RCC 7860 (cell line): ENCODE measurements at places on chromosomes 2 and 18.

- peak; percentile 54 for DNase-seq
Observed at GRCh38 chr2:103161456-103162289, 399.8 kb downstream of the TMEM182 start.

- DNase-seq = no peak
Observed at GRCh38 chr2:12982149-12982584, 265.4 kb downstream of the TRIB2 start.

GRCh38 chr2:95069465-95069864 lies 44.0 kb downstream of the MAL start:
- no peak for DNase-seq

GRCh38 chr18:55256226-55256928 lies 297.1 kb upstream of the CCDC68 start:
- peak; percentile 81 for DNase-seq

DNA sequence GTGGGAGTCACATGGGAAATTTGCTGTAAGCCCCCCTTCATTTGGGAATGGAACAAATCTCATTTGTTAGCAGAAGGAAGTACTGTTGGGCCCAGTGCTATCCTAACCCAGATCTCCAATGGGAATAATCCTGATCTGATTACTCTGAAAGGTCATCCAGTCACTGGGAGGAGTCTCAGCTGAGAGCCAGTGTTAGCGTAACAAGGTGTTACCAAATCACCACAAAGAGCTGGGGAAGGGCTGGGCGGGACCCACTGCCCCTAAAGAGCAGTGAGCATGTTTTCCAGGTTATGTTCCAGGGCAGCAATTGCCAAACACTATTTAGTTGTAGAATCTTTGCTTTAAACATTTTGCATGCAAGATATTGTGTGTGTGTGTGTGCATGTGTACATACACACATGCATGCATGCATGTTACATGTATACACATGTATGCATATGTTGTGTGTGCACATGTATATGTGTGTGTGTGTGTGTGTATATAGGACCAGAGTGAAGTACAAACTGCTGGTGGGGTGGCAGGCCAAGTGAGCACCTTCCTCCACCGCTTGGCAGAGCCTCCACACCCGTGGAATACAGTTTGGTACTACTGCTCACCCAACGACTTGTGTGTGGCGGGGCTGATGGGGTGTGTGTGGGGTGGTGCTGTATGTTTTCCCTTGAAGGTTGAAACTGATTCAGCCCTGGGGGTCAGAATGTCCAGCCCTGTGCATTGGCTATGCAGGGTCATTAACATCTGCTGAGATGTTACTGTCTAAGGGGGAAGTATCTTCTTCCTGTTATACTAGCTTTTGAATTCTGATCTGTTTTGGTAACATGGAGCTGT lies 15.2 kb downstream of the INPP5D start:
- DNase-seq = no peak

DNA sequence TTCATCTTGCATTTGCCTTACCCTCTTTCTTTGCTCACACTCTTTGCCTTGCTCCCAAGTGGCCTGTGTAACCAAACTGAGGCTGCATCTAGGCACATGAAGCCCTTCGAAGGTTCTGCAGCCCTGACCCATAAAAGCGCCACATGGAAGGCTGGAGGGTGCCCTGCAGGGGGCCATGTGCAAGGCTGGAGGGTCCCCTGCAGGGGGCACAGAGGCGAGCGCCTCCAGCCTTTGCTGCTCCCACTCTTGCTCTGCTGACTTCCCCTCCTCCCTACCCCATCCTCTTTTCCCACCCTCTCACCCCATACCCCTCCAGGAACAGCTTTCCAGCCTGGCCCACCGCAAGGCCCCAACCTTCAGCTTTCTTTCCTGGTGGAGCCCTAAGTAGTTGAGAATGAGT lies 317.3 kb downstream of the CELF4 start:
- DNase-seq = no peak

DNA sequence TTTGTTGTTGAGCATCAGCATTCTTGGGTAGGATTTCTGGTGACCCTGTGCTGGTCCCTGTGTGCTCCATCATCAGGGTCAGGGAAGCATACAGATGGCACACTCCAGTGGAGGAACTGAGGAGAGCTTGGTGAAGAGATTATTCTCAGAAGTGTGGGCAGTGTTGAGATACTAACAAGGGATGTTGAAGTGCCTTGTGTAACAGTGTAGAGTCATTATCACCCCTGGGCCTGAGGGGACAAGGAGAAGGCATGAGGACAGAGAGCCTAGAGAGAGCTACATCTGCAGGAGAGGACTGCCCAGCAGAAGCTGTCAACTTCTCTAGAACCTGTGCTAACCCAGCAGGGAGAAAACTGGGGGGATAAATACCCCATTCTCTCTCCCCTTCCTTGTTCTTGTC lies 189.0 kb downstream of the PLCL1 start:
- no peak for DNase-seq

- DNase-seq = peak; percentile 29
Observed at GRCh38 chr2:73284296-73285158, at the start of gene FBXO41. Gene FBXO41 (minus strand): TSS chr2:73284478. CDS start chr2:73269630, 14,848 bp downstream.

- no peak for DNase-seq
Observed at GRCh38 chr18:22013993-22014392, 155.4 kb upstream of the GATA6 start.

DNA sequence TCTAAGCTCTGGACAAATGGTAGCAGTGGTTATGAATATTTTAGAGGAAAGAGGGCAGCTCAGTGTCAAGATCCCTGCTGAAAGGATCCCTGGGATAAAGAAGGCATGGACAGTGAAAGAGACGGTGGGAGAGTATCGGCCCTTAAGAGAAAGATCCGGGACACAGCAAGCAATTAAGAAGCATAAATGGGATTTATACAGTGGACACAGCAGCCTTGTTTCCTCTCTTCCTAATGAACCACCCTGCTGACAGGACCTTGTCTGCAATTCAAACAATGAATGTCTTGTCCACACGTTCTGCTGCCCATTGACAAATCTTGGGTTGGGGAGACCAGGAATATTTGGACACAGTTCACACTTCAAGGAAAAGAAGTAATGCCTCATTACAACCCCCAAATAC lies 16.5 kb downstream of the CPLX4 start:
- DNase-seq = no peak

DNA sequence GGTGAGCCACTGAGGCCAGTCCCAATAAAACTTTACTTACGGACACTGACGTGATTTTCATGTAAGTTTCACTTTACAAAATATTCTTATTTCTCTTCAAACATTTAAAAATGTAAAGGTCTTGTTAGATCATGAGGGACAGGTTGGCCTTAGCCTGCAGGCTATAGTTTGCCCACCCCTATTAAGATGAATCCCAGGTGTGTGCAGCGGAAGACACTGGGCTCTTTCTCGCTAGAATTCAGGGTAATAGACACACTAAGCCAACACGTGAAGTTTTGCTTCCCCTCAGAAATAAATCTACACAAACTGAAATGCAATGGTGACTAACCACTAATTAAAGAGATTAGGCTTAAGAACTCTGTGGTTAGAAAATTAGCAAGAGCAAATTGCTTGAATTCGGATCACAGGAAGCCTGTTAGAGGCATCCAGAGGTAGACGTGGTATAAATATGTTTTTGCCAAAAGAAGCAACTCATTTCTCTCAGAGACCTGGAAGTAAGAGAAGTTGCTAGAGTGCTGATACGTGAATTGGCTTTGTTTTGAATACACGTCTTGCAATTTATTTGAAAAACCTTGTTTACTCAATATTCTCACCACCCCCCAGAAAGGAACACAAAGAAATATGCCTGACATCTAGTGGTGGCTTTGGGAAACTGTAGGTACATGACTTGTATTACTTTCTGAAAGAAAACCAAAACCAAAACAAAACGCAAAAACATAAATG lies 151.6 kb downstream of the DTNB start:
- peak; percentile 53 for DNase-seq

DNA sequence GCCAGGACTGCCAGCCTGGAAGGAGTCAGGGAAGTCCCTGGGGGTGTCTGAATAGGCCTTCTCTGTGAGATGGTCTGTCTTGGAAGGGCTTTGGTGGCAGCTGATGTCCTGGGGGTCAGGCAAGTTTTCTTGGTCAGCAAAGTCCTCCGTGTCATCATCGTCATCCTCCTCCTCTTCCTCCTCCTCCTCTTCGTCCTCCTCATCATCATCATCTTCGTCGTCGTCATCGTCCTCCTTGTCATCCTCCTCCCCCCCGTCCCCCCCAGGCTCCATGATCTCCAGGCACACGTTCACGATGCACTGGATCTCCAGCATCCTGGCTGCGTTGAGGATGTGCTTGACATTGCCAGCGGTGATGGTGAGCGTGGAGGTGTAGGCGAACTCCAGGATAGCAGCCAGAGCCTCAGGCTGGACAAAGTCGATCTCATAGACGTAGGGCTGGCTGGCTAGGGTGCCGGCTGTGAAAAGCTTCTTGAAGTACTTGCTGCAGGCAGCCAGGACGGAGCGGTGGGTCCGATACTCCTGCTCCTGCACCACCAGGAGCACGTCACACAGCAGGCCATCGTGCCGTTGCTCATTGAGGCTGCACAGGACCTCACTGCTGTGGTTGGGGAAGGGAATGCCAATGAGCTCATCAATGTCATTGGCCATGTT lies 110.1 kb upstream of the SMAD2 start:
- no peak for DNase-seq

DNA sequence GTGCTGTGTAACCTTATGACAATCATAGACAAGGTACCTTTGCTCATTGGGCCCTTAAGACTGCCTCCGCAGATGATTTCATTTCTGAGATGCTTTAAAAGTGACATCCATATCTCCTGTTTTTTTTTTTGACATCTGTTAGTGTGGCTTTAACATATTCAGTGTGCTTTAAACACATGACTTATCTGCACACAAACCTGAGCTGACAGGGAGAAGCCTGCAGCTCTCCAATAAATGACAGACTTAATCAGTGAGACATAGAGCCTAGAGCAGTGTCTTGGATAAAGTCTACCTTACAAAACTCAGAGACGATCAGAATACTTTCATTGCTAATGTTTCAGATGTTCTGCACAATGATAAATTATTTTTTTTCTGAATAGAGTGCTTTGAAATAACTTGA lies 130.7 kb downstream of the UBE2E3 start:
- no peak for DNase-seq

- DNase-seq = no peak
Observed at GRCh38 chr2:113117541-113118262, 9.7 kb upstream of the IL1RN start.

DNA sequence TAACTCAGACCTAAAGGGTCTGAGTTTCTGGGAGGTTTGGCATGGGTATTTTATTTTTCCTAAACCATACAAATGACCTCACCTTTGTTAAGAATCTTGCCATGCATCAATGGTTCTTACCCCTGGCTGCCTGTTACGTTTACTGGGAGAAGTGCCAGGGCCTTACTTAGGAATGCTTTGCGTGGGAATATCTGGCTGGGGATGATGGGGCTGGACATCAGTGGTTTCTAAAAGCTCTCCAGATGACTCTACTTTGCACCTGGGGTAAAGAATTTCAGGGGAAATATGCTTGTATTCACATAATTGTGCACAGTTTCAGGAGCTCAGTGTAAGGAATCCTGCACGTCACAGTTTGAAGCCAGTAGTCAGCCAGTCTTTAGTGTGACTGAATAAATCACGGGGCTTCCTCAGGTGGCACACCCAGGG lies 18.2 kb upstream of the DAW1 start:
- DNase-seq = peak; percentile 98

- peak; percentile 16 for DNase-seq
Observed at GRCh38 chr18:12811191-12811950, 72.7 kb downstream of the PTPN2 start.

DNA sequence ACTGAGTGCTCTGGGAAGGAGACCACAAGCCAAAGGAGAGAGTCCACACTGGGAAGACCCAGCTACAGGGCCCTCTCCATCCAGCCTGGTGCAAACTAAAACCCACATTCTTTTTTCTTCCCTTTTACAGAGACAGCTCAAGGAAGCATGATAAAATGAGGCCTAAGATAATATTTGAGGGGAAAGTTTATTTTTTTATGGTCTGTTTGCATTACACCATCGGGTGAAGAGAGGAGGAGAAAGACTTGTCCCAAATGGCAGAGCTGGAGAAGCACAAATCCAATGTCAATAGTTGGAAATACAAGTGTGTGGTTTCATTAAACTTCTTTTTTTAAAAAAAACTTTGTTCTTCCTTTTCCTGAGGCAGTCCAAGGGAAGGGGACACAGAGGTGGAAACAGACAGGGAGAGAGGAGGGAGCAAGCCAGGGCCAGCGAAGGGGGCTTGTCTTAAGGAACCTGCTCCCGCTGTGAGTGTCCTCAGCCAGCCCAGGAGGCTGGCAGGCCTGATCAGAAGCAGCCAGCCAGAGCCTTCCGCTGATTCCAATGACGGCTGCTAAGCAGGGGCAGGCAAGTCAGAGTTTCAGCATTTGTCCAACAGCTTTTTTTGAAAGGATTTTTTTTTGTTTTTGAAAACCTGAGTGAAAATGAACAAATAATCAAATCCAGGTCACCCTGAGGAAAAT lies 203.8 kb upstream of the SIX2 start:
- DNase-seq = no peak

- no peak for DNase-seq
Observed at GRCh38 chr2:29726976-29727375, 194.4 kb downstream of the ALK start.

DNA sequence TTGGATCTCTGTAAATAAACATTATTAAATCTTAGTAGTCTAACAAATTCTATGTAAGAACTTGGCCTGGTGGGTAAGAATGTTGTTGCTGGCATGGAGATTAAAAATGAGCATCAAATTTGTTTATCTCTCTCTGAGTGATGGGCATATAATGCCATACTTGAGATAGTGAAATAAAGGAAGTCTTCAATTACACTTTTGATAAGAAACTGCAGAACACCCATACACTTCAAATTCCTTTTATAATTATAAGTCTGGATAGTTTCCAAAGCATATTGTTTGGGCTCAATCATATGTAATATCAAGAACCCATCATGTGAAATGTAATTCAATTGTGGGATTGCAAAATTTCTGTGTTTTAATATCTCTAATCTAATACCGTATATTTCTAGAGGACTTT lies 47.4 kb upstream of the PARD3B start:
- DNase-seq = no peak

GRCh38 chr2:10948188-10948564 lies 36.4 kb downstream of the KCNF1 start:
- no peak for DNase-seq

DNA sequence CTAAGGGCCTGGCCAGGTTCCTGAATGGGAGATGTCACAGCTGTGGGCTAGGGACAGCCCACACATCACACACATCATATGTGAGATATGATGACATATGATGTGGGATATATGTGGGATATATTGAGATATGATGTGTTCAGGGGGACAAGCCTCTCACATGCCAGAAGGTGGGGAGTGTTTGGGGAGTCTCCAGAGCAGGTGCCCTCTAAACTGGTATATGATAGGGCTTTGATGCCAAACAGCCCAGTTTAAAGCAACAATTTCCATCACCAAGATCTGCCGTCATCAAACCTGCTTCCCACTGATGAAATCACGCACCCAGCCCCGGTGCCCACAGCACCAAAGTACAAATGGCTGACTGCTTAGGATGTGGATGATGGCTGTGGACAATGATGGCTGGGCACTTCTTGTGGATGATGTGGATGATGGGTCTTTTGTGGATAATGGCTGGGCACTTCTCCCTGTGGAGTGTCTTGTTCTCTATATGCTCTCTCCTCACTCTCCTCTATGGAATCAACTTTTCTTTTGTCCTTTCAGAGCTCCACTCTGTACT lies 50.9 kb downstream of the FBLN7 start:
- DNase-seq = no peak
